ENCODE measurements at places on chromosomes 1 and 21.

DNA sequence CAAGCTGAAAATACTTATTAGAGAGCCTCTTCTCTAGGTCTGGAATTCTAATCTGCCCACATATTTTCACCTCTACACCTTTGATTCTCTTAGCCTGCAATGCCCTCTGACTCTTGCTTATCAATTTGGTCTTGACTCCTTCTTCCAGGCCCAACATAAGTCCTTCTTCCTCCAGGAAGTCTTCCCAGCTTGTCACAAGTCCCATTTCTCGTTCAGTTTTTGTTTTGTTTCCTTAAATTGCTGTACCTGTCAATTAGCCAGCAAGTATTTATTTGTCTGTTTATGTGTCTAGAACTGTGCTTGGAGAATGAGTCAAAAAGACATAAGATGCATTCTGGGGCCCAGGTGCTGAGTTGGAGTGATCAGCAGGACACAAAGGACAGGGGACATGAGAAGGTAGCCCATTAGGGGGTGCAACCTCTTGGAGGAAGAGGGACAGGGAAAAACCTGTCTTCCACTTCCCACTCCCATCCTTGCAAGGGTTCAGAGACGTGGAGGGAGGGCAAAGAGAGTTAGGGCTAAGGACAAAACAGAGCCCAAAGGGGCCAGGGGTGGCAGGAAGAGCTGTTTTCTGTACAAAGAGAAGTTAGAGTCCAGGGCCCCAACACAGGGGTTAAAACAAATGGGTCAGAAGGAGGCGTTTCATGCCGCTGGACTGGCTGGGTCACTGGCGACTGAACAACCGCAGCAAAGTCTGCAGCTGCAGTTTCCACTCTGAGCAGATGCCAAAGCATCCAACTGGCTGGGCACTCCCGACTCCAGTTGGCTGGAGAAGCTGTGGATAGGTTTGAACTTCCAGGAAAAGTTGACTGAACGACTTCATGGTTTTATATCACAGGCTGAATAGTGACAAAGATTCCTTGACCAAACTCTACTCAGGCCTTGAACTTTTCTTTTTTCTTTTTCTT is 10.7 kb upstream of the CNR2 start:
- DNase-seq: no peak

DNA sequence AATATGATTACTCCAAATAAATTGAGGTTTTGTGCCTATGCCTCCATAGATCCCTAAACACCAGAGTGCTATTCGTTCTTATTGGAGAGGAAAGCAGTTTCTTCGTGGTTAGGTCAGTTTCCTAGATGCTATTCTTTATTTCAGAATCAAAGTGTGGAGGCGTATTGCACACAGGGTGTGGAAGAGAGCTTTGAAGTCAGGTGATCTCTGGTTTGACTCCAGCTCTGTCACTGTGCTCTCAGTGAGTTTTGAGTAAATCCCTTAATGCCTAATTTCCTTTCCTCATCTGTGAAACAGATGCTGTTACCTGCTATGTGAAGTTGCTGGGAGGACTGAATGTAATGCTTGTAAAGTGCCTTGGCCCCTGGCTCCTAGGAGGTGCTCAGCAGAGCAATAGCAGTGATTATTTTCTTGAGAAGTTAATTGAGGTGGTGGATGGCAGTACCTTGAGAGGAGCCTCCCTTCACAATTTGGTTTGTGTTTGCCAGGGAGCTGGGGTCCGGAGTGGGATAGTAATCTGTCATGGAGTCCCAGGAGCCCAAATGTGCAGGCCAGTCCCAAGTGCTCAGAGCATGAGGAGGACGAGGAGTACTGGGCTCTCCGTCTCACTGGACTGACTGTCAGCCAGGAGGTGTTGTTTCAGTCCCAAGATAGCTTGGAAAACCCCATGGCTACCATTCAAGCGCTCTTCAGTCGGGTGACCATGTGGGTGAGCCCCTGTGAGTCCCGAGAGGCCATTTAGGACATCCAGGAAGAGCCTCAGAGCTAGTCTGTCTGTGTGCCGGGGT is 14.9 kb downstream of the NTPCR start:
- DNase-seq: no peak

DNA sequence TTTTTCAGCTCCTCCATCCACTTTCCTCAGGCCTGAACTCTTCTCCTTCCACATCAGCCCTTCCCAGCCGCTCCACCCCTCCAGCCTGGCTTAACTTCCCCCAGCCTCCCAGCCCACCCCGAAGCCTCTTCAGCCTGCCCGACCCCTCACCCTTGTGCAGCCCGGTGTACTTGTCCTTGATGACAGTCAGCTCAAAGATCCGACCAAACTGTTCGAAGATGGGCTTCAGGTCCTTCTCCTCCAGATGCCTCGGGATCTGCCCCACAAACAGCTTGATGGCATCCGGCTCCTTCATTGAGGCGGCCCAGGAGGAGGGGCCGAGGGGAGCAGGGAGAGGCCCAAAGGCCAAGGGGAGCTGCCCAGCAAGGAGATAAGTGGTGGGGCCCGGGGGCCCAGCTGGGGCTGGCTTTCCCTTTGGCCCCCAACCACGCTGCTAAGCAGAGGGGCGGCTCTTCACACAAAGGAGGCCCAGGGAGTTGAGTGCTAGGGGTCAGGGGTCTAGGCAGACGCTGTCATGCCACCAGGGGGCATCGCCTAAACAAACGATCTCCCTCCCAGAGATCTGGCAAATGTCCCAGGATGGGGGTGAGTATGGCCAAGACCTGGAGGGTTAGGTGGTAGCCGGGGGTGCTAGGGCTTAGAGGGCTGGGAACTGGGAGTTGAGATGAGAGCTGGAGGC is 738 bp downstream of the CELF3 start:
- DNase-seq: no peak

- DNase-seq: peak; percentile 51
Measured at GRCh38 chr1:91651661-91652071, 151.0 kb downstream of the CDC7 start.

DNA sequence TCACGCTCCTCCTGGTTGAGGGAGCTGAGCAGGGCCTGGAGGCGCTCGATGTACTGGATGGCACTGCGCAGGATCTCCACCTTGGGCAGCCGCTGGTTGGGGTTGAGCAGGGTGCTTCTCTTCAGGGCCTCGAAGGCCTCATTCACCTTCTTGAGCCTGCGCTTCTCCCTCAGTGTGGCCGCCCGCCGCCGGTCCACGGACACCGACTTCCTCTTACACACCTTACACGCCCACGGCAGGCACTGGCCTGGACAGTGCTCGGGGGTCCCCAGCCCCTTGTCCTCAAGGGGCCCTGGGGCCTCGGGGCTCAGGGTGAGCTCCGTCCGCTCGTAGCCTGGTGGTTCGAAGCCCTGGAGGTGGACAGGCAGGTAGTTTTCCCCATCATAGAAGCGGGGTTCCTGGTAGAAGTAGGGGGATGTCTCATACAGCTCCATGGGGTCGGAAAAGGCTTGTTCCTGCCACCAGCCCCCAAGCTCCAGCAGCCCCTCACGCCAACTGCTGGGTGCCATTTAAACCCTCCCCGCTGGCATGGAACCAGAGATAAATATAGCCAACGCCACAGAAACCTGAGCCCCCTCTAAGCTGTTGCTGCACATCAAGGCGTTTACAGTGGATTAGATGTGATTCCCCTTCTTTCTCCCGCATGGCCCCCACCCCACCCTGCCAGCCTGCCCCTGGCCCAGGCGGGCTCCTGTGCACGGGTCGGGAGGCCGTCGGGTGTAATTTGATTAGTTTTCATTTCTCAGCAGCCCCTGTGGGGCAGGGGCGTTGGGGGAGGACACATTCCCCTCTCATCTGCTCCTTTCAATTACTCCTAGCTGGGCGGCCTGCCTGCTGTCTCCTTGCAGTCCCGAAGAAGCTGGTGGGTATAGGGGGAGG is at the start of gene MYOG:
Gene MYOG (minus strand): TSS at position 485 of the 879 bp plus-strand sequence. CDS start 51 bp downstream, at position 434.
- no peak for DNase-seq

Measured in testis (tissue), 5 donors.